ENCODE measurements at places on chromosomes 12 and 14.

GRCh38 chr12:83005534-83006197 is 319.0 kb downstream of the TMTC2 start:
- no peak for DNase-seq

GRCh38 chr14:81474685-81475324 is 58.8 kb downstream of the SEL1L start:
- no peak for DNase-seq

DNA sequence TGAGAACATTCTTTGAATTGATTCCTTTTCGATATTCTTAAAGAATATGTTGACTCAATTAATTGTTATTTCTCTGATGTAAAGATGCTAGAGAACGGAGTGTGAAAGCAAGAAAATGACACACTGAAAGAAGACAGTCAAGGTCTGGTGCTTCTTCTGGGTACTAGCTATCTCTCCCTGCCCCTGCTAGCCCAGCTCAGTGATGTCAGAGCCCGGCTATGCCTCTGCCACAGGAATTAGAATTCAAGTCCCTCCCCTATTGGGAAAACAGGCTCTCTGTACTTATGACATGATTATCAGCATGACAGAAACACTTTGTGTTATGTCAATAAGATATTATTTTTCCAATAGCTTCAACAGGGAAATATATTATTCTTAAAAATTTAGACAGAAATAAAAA is 252.4 kb downstream of the KCNC2 start:
- DNase-seq: no peak

DNA sequence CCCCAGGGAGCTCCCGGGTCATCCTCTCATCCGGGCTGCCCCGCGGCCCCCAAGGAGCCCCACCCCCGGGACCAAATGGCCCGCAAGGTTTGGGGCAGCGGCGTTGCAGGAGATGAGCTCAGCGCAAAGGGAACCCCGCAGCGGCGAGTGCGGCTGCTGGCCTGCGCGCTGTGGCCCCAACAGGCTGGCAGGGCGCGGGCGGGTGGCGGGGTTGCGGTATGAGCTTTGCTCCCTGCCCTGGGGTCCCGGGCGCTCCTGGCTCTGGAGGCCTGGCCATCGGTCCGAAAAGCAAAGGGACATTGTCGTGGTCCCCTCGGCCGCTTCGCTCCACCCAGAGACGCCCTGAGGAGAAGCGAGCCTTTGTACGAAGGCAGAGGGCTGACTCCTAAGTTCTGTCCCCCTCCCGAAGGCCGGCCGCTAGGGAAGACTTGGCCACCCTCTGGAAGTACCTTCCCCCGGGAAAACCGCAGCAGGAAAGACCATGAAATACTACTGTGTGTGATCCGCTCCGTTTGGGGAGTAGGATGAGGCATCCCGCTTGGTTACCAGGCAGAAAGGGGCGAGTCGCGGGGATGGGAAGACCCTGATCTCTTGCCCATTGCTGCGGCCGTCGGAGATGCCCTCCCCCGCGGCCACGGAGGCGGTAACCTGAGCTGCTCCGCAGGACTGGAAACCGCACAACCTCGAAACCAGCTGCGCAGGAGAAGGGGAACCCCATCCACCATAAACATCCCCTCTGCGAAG is 620 bp upstream of the NID2 start:
- DNase-seq: peak; percentile 4

DNA sequence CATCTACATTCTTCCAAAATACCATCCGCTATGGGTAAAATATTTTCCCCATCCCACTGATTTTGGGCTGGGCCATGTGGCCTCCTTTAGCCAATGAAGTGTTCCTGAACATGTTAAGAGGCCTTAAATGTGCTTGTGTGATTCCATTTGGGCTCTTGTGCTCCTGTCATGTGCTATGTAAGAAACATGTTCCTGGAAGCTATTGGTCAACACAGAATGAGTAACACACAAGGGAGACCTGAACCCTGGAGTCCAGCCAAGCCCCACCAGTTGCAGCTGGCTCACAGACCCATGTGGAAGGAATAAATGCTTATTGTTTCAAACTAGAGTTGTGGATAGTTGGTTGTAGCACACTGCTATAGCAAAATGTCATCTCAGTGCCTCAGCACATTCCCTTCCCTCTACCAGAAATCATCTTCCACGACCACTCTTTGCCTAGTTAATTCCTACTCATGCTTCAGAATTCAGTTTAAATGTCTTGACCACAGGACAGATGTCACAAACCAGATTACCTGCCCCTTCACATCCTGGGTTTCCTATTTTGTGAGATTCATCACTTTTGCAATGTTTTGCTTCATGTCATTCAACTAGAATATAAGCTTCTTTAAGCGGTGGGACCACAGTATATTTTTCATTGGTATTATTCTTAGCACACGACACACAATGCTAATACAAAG is 217.3 kb upstream of the EEA1 start:
- no peak for DNase-seq

DNA sequence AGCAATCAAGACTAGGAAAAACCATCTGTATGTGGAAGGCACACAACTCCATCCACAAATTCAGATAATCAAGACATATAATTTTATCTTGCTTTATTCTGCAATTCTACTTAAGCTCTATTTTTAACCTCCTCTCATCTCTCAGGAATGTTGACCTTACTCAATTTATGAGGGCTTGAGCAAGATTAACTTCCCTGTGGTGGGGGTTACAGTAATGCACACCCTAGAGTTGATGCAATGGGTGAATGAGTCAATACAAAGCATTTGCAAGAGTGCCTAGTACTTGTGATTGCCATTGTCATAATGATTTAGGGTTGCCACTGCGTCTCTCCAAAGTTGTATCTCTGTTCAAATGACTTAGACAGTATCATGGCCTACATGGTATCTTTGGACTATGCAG is 1598.4 kb upstream of the TMEM132C start:
- DNase-seq: no peak

DNA sequence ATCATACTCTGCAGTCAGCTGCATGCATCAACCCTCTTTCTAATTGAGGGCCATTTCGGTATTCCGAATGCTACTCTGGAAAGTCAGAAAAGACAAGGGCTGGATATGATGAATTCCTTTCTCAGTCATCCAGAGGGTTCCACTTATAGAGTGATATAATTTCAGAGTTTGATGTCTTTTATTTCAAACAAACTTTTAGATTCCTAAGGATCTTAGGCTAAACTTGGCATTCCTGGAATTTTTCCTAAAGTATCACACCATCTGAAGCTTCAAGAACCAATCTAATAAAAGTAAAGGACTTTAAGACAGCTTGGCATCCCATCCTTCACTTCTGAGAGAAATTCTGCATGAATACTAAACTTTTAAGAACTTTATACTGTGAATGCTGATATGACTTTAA is 69.3 kb upstream of the KCNJ8 start:
- no peak for DNase-seq

GRCh38 chr12:42432517-42433140 is 106.7 kb downstream of the PPHLN1 start:
- DNase-seq: no peak

- no peak for DNase-seq
These were observed 54.2 kb downstream of the PPP1R36 start for GRCh38 chr14:64604001-64604400.

- no peak for DNase-seq
These were observed 177.2 kb upstream of the NEDD1 start for GRCh38 chr12:96729886-96730285.

DNA sequence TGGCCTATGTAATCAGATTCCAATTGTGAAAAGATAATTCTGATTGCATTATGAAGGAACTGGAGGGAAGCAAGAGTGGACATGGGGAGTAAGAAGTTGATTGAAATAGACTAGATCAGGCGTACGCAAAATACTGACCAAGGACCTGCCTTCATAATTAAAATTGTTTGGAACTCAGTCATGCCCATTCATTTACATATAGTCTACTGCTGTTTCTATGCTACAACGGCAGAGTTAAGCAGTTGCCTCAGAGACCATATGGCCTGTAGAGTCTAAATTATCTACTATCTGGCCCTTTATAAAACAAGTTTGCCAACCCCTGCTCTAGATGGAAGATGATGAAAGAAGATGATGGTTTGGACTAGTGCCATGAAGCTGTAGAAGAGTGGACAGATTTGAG is 170.0 kb upstream of the ARID2 start:
- DNase-seq: no peak

DNA sequence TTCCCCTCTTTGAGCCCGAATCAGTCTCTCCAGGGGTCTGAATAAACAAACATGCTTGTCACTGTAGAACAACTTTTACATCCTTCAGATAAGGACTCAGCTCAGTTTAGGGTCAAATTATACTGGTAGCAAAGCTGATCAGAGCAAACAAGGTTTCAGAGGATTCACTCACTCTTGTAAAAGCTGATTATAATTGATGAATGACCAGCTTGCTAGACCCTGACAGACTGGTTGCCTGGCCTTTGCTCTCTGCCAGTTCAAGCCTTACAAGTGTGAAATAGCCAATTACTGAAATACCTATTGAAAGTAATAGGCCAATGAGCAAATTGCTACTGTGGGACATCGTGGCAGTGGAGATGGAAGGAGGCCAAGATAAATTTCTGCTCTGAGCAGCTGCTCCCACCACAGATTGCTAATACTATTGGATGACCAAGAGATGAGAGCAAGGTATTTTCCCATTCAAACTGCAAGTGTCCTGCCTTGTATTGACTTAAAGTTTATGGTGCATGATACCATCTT is 177.6 kb downstream of the PDZRN4 start:
- DNase-seq: no peak

GRCh38 chr14:79730953-79731352 is 480.4 kb downstream of the DIO2 start:
- DNase-seq: no peak

- no peak for DNase-seq
These were observed 24.7 kb upstream of the GLIPR1 start for GRCh38 chr12:75455839-75456238.

DNA sequence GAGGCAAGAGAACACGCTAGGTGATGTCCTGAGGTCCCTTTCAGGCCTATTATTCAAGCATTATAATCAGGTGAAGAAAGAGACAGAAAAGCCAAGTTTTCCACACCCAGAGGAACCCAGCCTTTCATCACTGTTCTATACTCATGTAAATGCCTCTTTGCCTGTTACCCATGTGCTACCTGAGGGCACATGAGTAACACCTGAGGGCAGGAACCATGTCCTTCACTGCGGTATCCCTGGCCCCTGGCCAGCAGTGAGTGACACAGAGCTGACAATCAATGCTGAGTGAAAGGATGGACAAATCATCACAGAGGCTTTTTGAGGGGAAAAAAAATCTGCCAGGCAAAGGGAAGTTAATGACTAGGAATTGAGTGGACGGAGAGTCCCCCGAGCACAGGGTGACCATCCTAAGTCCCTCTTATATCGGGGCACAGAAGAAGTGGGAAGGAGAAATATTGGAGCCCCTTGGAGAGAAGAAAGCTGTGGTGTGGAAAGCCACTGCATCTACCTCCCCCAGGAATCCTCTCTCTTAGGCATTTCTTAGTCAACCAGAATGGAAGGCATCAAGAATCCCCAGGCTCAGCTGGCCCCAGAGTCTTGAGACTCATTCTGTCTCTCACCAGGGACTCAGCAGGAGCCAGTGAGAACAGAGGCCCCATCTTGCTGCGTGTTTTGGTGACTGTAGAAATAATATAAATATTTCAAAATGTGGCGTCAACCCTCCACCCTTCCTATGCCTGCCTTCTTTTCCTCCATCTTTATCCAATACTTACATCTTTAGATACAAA is 212.9 kb downstream of the DPF3 start:
- DNase-seq: no peak

DNA sequence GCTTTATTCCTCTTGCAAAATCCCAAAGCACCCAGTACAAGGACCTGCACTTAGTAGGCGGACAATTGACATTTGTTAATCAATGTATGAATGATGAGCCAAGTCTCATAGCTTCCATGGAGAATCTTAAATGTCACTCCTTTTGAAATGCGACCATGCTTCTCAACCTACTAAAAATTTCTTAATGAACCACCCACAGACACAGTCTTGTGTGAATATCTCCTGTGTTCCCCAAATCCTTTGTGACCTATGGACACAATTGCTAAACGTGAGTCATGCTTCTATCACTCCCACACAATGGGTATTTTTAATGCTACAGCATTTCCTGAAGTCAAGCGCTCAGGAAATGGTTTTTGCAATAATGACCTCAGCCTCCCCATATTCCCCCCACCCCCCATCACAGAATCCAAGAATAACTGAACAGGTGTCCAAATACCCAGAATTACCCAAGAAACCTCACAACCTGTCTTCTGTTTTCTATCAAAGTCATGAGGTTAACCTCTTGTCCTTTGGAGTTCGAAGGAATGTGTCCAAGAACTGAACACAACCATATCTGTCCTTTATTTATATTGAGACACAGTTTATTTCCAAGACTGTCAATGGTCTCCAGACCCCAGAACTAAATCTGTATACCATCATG is 163.6 kb upstream of the PLEKHG7 start:
- no peak for DNase-seq

DNA sequence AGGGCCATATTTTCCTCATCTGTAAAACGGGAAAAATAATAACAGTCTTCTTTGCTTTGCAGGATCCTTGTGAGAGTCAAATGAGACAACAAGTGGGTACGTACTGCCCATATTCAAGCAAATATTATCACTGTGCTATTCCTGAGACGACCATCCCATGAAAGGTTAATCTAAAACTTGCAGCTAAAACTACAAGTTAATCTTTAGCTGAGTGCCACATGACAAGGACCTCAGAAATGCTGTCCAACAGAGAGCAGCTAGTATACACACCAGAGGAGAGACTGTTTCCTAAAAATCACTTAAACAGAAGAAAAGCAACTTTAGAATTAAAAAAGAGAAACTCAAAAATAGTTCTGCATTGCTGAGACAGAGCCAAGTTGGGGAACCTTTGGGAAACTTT is 162.7 kb upstream of the TMTC2 start:
- DNase-seq: no peak

DNA sequence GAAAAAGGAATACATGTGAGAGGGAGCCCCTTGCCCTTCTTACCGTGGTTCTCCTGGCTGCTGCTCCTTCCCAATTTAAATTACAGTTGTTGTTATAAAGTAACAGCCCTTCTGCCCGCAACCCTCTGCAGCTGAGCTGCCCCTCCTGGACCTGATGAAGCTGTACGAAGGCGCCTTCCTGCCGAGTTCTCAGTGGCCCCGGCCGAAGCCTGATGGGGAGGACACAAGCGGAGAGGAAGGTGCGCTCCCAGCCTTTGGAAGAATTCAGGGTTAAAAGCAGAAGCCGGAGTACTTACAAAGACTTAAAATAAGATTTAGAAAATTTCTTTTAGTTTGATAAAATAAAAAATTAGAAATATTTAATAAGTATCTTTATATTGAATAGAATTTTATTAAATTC is 55.2 kb downstream of the EP400 start:
- no peak for DNase-seq
